ENCODE measurements at places on chromosomes 5 and 9. TPM values are rescaled to one million over a fixed set of nuclear protein-coding genes. Genes with fewer than 3 reads are reported as not detected.

Gene HTR1A
- not detected for polyA plus RNA-seq

Gene ADAMTS12
- not detected for polyA plus RNA-seq

Gene DHFR
- 9.2 TPM for polyA plus RNA-seq

Gene CDO1
- polyA plus RNA-seq: 40.0 TPM
